Left lobe of liver (tissue), 2 donors: ENCODE measurements at places on chromosomes 11 and 22. TPM values are rescaled to one million over a fixed set of nuclear protein-coding genes. Genes with fewer than 3 reads are reported as not detected.

Gene C1QTNF5
- total RNA-seq = 4.7 TPM

Gene KCNJ1
- total RNA-seq = not detected

Gene TSPAN32
- total RNA-seq = 0.35 TPM

Gene OSM
- total RNA-seq = 0.10 TPM

Gene H19
- 199 TPM for total RNA-seq

Gene INSC
- 0.20 TPM for total RNA-seq

Gene CRY2
- total RNA-seq = 52.9 TPM
